ENCODE measurements at places on chromosomes 7 and 10.
A peak's percentile ranks its signal among the peaks of the same experiment; 100 is the strongest.

GRCh38 chr7:98156700-98157099 is 50.0 kb downstream of the LMTK2 start:
- DNase-seq, result no peak

DNA sequence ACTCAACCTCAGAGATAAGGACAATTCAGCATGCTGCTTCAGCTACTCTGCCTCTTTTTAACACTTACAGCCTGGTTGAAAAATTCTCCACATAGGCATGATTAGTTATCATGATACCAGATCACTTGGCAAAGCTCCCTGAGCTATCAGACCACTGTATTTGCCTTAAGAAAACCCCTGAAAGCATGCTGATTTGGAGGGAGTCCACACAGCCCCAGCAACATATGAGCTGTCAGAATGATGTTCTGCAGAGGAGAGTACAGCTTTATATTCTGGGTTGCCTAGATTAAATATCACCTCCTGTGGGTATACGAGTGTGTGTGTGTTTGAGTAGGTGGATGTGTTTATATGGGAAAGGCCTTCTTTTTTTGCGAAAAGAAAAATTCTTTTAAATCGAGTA is 170.2 kb upstream of the CHRM2 start:
- no peak for DNase-seq

DNA sequence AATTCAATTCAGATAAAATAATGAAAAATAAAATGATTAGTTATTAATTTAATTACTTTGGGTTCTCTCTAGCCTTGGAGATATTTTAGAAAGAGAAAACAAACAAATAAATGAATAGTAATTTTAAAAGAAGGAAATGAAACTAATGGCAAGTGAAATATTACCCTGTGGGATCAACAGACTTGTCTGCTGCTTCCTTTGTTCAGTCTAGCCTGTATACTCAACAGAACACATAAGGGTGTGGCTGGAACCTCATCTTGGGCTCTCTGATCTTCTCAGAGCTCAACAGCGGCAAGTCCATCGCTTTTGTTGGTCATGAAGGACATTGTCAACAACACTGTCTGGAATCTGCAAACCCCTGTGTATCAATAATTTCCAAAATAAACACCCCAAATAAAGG is 904.9 kb downstream of the IPMK start:
- no peak for DNase-seq

DNA sequence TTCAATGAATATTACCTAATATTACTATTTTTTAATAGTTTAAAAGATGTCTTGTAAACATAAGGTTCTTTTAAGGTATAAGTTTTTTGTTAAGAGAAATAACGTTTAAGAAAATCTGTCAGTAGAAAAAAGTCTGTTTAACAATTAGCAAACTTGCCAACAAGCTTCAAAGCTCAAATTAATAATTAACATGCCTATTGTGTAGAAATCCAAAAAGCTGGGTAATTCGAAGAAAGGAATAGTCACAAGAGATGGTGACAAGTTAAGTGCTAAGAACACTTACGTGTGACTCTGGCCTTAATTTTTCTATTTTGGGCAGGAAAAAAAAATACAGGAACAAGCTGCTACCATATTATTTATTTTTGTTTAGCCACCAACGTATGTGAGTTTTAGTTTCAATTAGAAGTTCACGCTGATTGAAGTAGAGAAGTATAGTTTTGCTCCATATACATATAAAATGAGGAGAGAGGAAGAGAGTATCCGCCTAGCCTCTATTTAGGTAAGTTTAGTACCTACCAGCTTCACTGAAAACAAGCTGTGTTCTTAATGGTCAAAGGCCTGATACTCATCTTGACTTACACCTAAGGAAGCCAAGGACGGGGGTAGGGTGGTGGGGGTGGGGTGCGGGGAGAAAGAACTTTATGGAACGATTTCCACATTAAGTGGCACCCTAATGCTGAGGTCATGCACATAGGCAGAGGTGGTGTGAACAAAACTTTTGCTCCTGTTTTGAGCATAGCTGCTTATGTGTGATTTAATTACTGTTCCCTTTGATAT is 43.4 kb upstream of the AGBL3 start:
- DNase-seq, result no peak

GRCh38 chr10:124642088-124642710 is 102.0 kb downstream of the FAM53B start:
- DNase-seq, result no peak

GRCh38 chr10:11609492-11610093 is 1.9 kb downstream of the USP6NL start:
- no peak for DNase-seq

DNA sequence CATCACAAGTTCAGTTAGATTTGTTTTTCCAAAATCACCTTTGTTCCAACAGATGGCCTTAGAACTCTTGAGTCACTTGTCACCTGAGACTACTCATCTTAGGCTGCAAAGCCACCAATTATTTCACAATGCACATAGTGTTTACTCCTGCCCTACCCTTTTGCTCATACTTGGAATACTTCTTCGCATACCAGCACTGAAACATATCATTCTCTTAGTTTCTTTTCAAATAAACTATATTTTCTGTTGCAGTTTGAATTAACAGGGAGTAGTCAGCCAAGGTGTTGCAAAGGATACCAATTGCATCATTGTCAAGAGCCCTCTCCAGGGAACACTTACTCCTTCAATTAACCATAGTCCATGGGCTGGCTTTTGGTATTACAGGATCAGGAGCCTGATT is 71.0 kb downstream of the CASD1 start:
- no peak for DNase-seq

GRCh38 chr7:129108581-129108980 is 35.9 kb upstream of the TSPAN33 start:
- no peak for DNase-seq

DNA sequence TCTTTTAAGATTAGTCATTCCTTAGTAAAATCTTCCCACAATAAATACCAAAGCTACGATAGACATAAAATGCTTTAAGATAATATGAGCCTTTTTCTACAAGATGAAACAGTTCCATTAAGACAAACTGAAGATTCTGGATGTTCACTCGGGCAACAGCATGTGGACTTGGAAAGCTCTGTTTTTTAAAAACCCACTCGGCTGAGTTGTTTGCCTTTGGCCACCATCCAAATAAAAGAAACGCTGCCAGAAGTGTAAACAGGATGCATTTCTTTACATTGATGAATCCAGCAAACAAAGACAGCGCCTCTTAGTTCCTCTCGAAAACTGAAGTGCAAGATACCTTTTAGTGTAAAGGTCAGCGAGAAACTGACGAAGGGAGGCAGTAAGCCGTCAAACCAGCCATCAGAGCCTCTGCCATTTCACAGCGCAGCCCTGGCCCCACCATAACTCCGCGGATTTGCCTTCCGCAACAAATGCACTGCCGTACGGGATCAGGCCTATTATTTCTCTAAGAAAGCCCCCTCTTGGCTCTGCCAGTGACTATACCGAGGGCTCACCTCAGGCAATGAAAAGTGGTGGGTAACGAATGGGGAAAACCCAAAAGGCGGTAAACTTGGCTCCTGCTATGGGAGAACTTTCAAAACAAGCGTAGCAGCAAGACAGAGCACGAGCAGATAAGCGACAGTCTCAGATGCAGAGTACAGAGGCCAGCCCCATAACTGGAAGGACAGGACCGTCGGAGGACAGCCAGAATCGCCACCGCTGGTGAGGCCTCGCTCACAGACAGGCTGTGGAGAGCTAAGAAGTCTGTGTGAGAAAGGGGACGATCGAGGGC is 41.4 kb downstream of the GNA12 start:
- DNase-seq, result no peak

DNA sequence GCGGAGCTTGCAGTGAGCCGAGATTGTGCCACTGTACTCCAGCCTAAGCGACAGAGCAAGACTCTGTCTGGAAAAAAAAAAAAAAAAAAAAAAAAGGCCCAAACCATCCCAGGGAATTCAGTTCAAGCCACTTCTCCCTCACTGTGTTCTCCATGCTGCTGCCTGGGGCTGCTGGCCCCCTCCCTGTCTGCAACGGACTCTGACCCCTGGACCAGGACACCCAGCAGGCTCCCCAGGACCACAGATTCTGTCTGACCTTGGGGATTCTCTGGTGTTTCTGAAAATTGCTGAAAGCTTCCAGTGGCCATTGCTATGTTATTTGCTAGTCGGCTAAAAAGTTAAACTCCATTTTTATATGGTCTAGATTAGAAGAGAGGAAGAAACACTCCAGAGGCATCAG is 261.7 kb upstream of the C7orf33 start:
- DNase-seq, result no peak

DNA sequence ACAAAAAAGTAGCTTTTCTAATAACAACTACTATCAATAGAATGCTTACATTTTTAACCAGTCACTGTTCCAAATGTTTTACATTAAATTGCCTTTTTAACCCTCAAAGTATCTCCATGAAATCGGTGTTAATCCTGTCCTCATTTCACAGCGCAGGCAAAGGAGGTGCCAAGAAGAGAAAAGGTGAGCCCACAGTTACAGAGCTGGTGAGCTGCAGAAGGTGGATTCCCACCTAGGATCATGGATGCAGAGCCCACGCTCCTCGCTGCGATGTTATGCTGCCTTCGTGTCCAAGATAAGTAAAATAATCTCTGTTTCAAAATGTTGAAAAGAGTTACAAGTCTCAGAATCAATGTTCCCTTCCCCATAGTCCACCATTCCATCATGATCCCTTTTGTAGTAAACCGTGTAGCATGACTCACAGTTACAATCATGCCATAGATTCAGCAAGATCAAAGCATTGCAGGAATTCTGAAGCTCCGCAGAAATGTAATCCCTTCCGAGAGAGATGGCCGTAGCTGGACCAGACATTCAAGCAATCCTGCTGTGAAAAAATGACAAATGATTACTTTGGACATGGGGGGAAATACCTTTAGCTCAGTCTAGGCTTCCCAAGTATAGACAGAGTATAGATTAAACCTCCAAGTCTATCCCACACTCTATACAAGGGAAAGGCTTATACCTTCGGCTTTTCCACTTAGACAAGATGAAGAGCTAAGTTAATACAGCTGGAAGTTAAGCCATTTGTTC is 394.7 kb upstream of the AKR1E2 start:
- DNase-seq, result peak; percentile 21

Data from D721Med (cell line).